ENCODE measurements at places on chromosomes 6 and 20.

DNA sequence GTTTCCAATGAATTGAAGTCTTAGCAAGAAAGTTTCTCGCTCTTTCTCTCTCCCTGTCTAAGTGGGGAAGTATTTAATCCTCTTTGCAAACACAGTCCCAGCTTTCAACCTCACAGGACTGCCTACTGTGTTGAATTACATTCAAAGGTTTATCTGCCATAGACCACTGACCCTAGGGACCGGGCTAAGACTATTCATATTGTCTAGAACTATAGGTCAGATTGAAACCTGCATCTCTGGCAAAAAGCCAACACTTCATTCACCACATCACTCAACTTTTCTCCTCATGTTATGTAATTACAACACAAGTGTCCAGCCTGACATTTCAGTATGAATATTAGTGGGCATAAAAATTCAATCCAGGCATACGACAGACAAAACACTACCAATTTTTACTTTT is 314.7 kb upstream of the RSPO3 start:
- no peak for DNase-seq

GRCh38 chr20:460180-460579 is 2.2 kb downstream of the TBC1D20 start:
- DNase-seq = no peak

DNA sequence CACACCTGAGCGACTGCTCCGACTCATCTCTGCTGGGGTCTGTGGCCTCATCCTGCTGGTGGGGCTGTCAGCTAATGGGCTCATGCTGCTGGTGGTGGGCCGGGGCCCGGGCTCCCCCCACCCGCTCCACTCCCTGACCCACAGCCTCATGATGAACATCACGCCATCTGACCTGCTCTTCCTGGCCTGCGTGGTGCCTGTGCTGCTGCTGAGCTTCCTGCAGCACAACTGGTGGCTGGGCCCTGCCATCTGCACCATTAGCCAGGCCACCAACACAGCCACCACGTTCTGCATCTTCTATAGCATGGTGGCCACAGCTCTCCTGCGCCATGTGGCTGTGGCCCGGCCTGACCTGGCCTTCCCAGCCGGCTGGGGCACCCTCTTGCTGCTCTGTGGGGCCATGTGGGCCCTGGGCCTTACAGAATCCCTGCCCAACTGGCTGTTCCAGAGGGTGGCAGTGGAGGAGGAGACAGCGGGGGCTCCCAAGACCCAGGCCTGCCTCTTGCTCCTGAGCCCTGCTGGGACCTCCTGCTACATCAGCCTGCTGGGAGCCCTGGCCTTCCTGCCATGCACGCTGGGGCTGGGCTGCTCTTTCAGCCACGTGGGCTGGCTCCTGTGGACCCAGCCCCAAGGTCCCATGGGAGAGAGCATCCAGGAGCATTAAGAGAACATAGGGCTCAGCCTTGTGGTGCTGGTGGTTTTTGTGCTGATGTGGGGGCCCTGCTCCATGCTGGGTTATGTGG is 39.6 kb downstream of the RAB44 start:
- DNase-seq = no peak

DNA sequence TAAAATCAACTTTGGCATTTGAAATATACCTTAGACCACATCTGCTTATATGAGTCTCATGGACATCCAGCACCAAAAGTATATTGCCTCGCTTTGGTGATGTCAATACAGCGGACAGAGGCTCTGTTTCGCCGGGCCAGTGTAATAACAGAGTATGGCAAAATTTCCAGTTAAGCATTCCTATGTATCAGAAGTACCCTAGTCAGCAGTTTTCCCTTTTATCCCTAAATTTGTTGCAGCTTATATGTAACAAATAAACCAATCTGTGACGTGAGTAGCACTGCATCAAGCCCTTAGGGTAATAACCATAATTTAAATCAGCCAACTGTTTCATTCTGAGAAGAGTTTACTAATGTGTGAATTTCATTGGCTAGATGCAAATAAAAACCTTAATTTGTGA is 585.5 kb upstream of the ADGRB3 start:
- no peak for DNase-seq

GRCh38 chr6:19811397-19812079 is 25.6 kb upstream of the ID4 start:
- no peak for DNase-seq

GRCh38 chr20:56187534-56188165 is 60.9 kb upstream of the MC3R start:
- DNase-seq = no peak

GRCh38 chr20:52643034-52643433 is 329.1 kb upstream of the TSHZ2 start:
- DNase-seq = no peak

GRCh38 chr20:21516861-21517565 is 3.1 kb upstream of the NKX2-2 start:
- DNase-seq = no peak

DNA sequence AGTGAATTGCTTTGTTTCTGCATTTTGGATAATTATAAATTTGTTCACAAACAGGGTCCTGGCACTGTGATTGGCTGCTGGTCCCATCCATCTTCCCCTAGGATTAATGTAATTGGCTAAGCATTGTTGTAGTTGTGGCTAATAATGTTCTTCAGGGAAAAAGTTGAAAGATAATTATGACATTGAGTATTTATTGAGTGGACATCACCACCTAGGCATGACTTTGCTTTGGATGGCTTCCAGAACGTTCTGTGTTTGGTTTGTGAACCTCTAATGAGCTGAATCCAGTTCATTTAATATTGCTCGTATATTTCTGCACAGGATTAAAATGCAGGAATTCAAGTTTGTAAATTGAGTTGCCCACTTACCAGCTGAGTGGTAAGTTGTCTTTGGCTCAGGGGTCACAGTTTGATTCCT is 55.1 kb downstream of the ARID1B start:
- no peak for DNase-seq

DNA sequence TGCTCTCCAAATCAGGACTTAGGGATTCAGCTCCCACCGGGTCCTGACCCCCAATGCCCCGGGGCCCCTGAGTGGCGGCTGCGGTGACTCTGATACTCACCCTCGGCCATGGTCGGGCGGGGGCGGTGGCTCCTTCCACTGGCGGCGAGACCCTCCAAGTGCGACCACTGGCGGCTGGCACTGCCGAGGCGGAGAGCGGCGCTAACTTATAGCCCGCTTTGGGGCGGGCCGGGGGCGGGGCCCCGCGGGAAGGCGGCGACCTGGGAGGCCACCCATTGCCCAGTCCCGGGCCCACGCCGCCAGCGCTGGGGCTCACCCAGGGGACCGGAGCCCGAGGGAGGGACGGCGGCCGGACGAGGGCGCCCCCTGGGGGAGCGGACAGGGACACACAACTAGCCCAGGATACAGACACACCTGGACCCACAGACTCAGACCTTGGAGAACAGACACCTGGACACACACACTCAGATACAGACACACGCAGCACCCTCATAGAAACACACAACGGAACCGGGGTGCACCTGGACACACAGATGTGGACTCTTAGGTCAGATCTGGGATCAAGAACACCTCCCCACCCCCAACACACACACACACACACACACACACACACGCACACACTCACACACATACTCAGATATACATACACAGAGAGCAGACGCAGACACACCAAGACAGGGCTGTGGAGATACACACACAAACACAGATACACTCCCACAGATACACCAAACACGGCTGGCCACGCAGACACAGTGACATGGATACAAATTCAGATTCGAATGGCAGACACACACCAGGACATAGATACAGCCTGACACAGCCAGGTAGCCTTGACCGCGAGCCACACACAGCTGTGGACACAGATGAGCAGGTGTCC is at the start of gene TGM2:
Gene TGM2, minus strand, starts transcription at position 182 of the 877 bp plus-strand sequence. Its CDS starts 72 bp downstream, at position 110.
- peak; percentile 69 for DNase-seq

DNA sequence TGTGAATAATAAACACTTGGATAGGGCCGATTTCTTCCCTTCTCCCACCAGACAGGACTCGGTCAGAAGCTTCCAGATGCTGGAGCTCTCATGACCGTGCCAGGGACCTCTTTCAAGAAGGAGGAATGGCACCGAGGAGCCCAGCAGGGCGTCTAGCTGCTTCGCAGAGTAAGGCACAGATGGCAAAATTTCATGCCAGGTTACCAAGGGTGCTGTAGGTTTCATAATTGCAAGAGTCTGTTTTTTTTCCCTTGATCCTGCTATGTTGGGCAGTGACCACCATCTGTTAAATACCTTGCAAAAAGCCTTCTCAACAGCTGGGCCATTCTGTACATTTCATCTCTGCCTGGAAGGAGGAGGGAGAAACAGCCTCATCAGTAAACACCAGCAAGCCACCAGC is 111.8 kb downstream of the EDN3 start:
- DNase-seq = no peak

- no peak for DNase-seq
Observed at GRCh38 chr6:8589941-8590729, 154.8 kb upstream of the SLC35B3 start.

DNA sequence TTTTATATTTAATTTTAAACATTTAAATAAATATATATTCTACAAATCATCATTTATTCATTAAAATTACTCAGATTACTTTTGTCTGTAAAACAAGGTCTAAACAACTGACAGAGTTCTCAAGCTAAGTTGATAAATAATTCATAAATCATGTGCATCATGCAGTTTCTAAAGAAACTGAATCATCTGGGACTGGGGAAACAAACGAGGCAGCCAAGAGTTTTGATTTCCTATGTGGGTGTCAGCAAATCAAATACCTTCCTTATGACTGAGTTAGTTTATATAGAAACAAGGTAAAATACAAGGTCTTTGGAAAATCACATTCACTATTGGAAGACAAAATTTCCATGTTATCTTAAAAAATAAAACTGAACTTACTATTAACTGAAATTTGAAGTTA is 149.9 kb upstream of the BEND6 start:
- DNase-seq = no peak

- no peak for DNase-seq
Observed at GRCh38 chr6:147578159-147578558, 69.7 kb downstream of the SAMD5 start.

GRCh38 chr6:42381850-42382249 is 69.9 kb downstream of the TRERF1 start:
- no peak for DNase-seq

DNA sequence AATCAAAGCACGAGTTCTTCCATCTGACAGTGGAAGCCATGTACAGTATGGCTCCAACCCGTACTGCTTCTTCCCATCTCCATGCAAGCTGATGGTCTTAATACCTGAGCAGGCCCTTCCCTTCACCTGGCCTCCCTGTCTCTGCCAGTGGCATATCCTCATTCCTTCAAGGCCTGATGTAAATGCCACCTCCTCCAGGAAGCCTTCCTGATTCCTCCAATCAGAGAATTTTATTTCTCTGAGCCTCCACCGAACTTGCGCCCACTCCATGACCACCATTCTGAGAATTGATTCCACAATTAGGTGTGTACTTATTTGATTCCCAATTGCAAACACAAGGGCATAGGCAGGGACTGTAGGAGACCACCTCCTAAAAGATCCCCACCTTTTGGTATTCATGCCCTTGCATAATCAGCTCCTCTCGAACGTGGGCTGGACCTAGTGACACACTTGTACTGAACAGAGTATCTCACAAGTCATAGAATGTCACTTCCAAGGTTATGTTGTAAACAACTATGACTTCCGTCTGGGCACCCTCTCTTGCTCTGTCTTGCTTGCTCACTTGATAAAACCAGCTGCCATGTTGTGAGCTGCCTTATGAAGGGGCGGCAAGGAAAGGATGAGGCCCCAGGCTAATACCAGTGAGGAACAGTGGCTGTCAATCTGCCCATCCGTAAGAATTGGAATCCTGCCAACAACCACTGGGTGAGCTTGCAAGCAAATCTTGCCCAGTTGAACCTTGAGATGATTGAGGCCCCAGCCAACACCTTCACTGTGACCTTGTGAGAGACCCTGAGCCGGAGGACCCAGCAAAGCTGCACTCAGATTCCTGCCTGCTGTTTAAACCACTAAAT is 38.8 kb downstream of the CPNE5 start:
- DNase-seq = no peak

DNA sequence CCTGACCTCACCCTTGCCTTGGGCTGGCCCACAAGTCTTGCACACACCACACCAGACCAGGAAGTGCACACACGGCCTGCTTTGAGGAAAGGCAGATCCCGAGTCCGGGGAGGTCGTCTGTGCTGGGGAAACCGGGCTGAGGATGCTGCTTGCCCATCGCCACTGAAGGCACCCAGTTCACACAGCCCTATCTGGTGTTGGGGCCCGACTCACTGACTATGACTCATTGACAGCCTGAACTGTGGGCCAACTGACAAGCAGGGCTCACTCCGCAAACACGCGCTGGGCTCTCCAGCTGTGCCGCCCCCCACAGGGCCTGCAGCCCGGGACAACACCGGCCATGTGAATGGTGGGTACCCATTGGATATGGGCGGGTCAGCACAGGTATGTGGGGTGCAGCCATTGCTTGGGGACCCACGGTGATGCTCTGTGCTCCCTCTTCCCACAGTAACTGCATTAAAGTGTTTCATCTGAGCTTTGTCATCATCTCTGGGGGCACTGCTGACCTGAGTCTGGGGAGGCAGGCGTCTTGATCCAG is 1.6 kb downstream of the SAMD10 start:
- peak; percentile 62 for DNase-seq

- no peak for DNase-seq
Observed at GRCh38 chr6:56507517-56507916, 135.2 kb downstream of the DST start.

- no peak for DNase-seq
Observed at GRCh38 chr20:2750491-2751251, 49.8 kb downstream of the CPXM1 start.

DNA sequence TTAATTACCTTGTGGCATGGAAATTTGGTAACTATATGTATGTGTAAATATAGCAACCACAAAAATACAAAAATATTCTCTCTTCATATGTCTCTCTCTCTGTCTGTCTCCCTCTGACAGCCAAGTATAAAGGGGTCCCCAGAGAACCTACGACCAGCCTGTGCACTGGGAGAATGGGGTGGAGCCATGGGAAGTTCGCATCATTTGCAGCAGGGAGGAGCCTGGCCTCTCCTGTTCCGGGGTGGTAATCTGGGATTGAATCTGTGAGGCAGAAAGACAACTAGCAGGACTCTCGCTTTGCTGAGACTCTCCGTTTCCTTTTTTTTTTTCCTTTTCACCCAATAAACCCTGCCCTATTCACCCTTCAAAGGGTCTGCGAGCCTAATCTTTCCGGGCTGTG is 1109.1 kb downstream of the HACE1 start:
- no peak for DNase-seq

GRCh38 chr6:135820340-135820739 is 31.2 kb upstream of the PDE7B start:
- no peak for DNase-seq
